ENCODE measurements at places on chromosomes 3 and 15.
A peak's percentile ranks its signal among the peaks of the same experiment; 100 is the strongest.

DNA sequence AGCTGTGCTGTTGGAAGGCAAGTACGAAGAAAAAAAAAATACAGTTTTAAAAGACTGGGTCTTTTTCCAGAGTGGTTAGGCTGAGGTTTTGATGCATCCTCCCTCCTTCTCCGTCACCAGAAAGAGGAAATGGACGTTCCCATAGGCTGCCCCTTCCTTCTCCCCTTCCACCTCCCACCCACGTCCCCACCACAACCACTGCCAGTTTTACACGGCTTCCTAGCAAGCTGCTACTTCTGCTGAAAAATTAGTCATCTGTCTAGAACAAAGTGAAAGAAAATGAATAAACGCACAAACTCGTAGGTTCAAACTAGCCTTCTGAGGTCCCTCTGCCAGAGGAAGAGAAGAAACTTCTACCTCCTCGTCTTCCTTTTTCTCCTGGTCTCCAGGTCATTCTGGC is 71.6 kb upstream of the RPL35A start:
- DNase-seq: peak; percentile 65

GRCh38 chr3:184927796-184928315 is 115.9 kb downstream of the VPS8 start:
- DNase-seq: no peak

- DNase-seq: peak; percentile 24
Measured at GRCh38 chr3:58173669-58174398, 36.9 kb downstream of the DNASE1L3 start.

DNA sequence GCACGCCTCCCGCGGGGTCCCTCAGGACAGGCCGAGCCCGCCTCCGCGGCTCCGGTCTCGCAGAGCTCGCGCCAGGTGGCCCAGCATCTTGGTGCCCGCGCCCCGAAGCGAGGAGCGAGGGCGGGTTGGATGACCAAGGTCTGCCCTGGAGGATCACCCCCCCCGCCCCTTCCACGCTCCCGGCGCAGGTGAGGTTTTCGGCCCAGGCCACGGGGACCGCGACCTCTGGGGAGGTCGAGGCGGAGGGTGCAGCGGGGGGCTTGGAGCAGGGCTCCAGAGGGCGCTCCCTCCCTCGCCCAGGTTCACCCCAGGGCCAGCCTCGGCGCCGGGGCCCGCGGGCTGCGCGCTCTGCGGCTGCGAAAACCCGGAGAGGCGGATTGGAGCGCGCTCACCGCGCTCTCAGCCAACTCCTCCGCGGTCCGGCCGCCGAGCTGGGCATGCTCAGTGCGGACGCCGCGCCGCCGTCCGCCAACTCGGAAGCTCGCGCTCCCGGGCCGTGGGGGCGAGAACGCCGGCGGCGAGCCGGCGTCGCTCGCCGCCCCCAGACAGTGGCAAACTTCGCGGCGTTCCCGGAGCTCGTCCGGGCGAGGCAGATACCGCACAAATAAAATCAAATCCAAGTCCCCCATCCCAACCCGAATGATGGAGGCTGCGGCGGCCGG is at the start of gene MED12L:
MED12L (plus strand) TSS at position 438 of the 662 bp plus-strand sequence. CDS start 1,263 bp downstream, outside the sequence.
- peak; percentile 44 for DNase-seq

- no peak for DNase-seq
Measured at GRCh38 chr3:188309437-188310269, 155.7 kb downstream of the LPP start.

- DNase-seq: no peak
Measured at GRCh38 chr3:154926721-154927120, 153.4 kb upstream of the MME start.

- DNase-seq: no peak
Measured at GRCh38 chr15:101068523-101068960, 149.4 kb downstream of the LRRK1 start.

- no peak for DNase-seq
Measured at GRCh38 chr3:170413291-170413690, 5.4 kb upstream of the CLDN11 start.

DNA sequence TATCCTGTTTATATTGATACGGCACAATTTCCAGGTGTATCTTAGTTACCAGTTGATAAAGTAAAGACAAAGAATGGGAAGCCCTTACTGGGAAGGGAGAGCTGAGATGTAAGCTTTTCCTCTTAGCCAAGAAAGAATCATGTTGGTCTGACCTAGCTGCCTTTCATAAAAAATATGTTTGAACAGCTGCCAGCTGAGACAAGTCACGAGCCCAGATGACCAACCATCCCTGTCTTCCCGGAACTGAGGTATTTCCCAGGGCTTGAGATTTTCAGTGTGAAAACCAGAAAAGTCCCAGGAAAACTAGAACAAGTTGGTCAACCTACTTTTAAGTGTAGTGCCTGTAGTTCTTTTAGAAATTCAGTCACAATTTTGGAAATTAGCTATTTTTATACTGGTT is 3.6 kb upstream of the MYH15 start:
- no peak for DNase-seq

Data from stimulated activated CD4-positive, alpha-beta T cell treated with anti-CD3 and anti-CD28 coated beads, Interleukin-4, amount 100 ng/mL, for 24 hours (primary cell).